ENCODE measurements at places on chromosomes 2 and 18.

DNA sequence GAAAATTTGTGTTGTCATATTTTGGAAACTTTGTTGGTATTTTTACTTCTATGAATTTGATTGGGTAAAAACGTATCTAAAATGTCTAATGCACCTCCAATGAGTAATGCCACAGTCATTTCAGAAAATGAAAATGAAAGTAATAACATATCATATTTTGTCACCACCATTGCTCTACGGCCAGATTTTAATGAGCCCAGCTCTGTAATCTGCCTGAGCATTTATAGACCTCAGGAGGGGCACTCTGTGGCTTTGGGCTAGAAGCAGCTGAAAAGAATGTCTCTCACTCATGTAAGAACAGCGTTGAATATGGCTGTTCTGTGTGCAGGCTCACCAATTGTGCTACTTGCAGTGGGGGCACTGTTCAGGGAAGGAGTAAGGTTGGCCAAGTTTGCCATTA, 32.7 kb upstream of the ABCA12 start:
- no peaks in the 10 kb centered on the region for H3K27me3 ChIP-seq
- DNase-seq = no peak
- H3K36me3 ChIP-seq = no peaks in the 10 kb centered on the region
- H3K27ac ChIP-seq = no peak overlapping the region
- H3K4me3 ChIP-seq = peak overlapping the region; percentile 26

DNA sequence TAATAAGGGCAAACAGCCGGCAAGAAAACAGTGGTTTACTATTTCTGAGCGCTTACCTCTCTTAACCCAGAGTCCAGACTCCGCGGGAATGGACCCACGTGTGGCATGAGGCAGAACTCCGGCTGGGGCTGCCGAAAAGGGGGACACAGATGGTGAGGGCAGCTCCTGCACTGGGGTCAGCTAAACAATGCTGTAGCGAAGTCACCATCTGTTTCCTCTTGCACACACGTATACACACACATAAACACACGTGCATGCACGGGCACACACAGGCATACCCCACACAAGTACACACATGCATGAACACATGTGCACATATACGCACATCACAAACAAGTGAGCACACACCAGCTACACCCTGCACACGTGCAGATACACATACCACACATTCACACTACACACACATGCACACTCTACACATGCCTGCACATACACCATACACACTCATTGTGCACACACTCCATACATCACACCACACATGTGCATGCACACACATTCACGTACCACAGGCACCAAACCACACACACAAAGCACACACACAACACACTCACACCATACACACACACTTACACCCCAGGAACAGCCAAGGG, 105.9 kb upstream of the ID2 start:
- H3K27me3 ChIP-seq = peaks cover 15% of the 10 kb centered on the region
- no peaks in the 10 kb centered on the region for H3K4me1 ChIP-seq
- DNase-seq = no peak
- no peak overlapping the region for H3K27ac ChIP-seq
- no peak overlapping the region for H3K4me3 ChIP-seq

GRCh38 chr2:23691565-23691964, 235.4 kb downstream of the ATAD2B start:
- H3K4me3 ChIP-seq = no peak overlapping the region
- peaks cover 16% of the 10 kb centered on the region for H3K36me3 ChIP-seq
- H3K27me3 ChIP-seq = no peaks in the 10 kb centered on the region
- H3K27ac ChIP-seq = no peak overlapping the region
- H3K4me1 ChIP-seq = no peaks in the 10 kb centered on the region
- DNase-seq = no peak

GRCh38 chr2:157789256-157789655, 86.9 kb downstream of the ACVR1 start:
- peaks cover 79% of the 10 kb centered on the region for H3K4me1 ChIP-seq
- peak overlapping the region; percentile 65 for H3K27ac ChIP-seq
- H3K36me3 ChIP-seq = no peaks in the 10 kb centered on the region
- no peak overlapping the region for H3K4me3 ChIP-seq
- no peaks in the 10 kb centered on the region for H3K27me3 ChIP-seq

DNA sequence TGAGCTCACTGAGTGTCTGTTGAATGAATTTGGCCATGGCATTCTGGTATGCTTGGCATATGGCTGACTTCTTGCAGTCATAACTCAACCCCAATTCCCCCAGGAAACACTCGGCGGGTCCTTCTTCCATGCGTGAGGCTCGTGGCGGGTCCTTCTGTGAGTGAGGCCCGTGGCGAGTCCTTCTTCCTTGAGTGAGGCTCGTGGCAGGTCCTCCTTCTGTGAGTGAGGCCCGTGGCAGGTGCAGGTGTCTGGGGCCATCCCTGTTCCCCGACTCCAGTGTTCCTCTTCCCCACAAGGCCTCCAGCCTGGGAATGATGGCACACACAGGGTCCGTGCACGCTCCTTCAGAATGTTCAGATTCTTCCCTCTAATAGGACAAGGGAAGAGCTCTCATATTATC, 169.0 kb downstream of the EIPR1 start:
- no peak overlapping the region for H3K4me3 ChIP-seq
- no peaks in the 10 kb centered on the region for H3K27me3 ChIP-seq
- peaks cover 24% of the 10 kb centered on the region for H3K36me3 ChIP-seq

DNA sequence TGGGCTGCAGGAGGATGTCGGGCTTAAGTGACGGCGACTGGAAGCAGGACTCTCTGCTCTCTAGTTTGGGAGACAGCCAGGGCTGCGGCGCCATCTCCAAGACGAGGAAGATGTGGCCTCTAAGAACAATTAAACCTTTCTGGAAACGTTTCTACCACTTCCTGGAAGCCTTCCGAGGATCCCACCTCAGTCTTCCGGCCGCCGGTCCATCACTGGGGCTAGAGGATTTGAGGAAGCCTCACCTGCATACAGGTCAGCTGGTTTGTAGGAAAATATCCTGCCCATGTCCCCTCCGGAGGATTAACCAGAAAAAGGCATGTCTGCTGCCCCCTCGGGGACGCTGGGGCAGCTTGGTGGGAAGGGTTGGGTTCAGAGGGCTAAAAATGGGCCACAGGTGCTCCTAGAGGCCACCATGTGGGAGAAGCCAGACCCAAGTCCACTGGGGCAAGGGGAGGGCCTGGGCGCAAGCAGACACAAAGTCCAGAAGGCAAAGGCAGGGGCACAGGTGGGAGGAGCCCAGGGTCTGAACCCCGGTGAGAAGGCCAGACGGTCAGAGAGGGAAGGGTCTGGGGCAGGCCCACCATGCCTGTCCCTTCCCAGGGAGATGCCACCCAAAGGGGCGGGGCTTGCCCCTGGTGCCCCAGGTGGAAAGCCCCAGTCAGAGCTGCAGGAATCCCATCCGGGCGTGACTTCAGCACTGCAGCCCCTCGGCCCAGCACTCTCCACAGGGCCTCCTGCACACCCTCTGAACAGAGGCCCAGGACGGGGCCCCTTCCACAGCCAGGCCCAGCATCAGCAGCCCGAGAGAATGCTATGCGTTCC, 82.2 kb upstream of the ID2 start:
- no peaks in the 10 kb centered on the region for H3K36me3 ChIP-seq
- H3K27ac ChIP-seq = no peak overlapping the region
- no peaks in the 10 kb centered on the region for H3K4me1 ChIP-seq
- H3K27me3 ChIP-seq = no peaks in the 10 kb centered on the region
- no peak for DNase-seq

DNA sequence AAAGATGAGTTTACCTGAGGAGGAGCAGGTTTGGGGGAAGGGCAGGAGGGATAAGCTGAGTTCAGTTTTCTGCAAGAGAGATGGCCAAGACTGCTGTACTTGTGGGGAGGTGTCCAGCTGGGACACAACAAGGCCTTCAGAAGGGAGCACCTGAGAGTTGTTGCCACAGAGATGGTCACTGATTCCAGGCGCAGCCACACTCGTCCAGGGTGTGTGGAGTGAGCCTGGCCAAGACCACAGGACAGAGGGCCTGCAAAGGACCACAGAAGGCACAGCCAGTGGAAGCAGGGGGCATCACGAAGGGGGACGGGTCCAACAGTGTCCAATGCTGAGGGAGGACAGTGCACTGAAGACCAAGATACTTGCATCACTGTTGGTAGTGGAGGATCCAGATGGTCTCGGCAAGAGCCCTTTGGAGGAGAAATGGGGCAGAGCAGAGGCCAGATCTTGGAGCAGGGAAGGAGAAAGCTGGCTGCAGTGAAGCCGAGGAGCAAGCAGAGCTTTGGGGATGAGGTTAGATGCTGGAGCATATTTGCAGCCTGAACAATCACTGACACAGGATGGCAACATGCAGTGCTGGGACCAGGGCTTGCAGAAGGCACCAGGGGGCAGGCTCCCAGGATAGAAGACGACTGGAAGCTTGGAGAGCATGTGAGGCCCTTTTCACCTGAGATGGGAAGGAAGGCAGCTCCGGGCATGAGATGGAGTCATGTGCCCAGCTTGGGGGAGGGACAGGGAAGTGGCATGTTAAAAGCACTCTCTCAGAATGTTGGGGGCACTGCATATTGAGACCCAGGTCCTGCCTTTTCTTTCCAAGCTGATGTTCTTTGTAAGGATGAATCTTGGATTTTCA, 214.0 kb downstream of the CYP26B1 start:
- peak overlapping the region; percentile 73 for H3K27ac ChIP-seq
- H3K4me3 ChIP-seq = no peak overlapping the region
- DNase-seq = no peak
- no peaks in the 10 kb centered on the region for H3K36me3 ChIP-seq
- no peaks in the 10 kb centered on the region for H3K27me3 ChIP-seq

DNA sequence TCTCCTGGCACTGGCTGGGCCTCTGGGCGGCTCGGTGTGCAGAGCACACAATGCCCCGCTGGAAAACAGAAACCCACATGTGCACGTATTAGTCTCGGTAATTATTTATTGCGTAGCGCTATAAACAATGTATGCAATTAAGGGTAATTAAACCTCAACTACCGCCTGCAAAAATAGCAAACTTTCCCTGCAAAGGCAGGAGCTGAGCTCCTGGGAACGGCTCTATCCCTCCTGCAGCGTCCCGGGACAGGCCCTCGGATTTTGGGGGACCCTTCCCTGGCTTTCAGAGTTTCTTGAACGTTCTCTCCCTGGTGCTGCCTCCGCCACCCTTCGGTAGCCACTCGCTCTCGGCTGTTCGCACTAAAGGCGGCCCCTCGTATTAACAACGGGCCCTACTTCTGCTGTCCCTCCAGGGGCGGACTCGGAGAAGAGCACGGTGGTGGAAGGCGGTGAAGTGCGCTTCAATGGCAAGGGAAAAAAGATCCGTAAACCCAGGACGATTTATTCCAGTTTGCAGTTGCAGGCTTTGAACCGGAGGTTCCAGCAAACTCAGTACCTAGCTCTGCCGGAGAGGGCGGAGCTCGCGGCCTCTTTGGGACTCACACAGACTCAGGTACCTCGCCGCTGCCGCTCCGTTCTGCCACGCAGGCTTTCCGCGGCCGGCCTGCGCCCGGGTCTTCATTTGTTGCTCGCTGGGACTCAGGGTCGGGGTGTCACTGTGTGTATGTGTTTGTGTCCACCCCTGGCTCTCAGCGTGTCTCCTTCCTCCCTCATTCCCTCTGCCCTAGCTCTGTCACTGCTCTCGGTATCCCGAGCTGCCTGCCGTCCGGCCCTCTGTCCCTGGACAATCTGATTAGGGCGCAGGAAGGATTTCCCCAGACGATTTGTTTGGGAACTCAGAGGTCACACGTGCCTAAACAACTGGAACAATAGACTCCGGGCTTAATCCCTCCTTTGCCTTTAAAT, 1.2 kb downstream of the DLX1 start:
- no peaks in the 10 kb centered on the region for H3K36me3 ChIP-seq
- H3K27me3 ChIP-seq = peaks cover 32% of the 10 kb centered on the region
- no peak overlapping the region for H3K4me3 ChIP-seq
- peaks cover 42% of the 10 kb centered on the region for H3K4me1 ChIP-seq
- no peak for DNase-seq

DNA sequence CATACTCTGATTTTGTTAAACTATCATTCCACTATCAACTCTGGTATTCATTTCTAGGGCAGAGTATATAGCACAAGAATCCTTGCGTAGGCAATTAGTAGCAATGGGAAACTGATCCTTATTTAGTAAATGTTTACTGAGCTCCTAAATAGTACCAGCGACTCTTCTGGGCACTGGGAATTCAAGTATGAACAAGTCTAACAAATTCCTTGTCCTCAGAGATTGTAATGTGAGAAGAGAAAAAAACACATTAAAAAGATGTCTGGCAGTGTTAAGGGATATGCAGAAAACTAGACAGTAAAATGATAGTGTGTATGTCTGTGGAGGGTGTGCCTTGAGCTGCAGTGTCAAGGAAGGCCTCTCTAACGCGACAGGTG, 721 bp downstream of the METTL5 start:
- peaks cover 9% of the 10 kb centered on the region for H3K36me3 ChIP-seq
- H3K27ac ChIP-seq = peak overlapping the region; percentile 81
- no peak for DNase-seq
- peak overlapping the region; percentile 72 for H3K4me3 ChIP-seq
- H3K27me3 ChIP-seq = no peaks in the 10 kb centered on the region

GRCh38 chr2:101850450-101850849, 141.3 kb upstream of the IL1R2 start:
- no peaks in the 10 kb centered on the region for H3K36me3 ChIP-seq
- no peak for DNase-seq
- H3K27me3 ChIP-seq = no peaks in the 10 kb centered on the region
- H3K27ac ChIP-seq = peak overlapping the region; percentile 42
- H3K4me3 ChIP-seq = no peak overlapping the region

DNA sequence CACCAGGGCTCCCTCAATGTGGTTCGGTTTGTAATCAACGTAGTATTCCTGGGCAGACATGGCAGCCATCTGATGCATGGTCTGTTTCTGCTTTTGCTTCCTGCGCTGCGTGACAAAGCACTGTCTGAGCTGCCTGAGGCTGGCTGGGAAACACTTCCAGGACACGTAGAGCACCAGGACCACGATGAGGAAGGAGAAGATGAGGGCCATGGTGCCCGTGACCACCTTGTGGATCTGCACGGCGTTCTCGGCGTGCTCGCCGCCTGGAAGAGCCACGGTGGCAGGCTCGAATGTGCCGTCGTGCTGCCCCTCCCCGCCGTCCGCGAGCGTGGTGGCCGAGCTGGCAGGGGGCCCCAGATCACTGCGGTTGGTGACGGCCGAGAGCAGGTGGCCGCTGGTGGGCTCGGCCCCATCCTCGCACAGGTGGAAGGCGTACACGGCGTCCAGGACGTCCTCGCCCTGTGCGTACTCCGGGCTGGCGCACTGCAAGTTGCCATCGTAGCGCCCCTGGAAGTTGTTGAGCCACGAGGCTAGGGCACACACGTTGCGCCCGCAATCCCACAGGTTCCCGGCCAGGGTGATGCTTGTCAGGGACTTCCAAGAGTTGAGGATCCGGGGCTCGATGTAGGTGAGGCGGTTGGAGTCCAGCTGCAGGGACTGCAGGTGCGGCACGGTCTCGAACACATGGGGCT, 2.1 kb downstream of the LRRTM1 start:
- H3K27ac ChIP-seq = no peak overlapping the region
- no peak overlapping the region for H3K4me3 ChIP-seq
- H3K36me3 ChIP-seq = no peaks in the 10 kb centered on the region
- peaks cover 17% of the 10 kb centered on the region for H3K4me1 ChIP-seq

GRCh38 chr2:195647302-195647701, 9.7 kb upstream of the SLC39A10 start:
- H3K36me3 ChIP-seq = no peaks in the 10 kb centered on the region
- H3K27me3 ChIP-seq = no peaks in the 10 kb centered on the region
- no peaks in the 10 kb centered on the region for H3K4me1 ChIP-seq

- no peak overlapping the region for H3K4me3 ChIP-seq
- peaks cover 5% of the 10 kb centered on the region for H3K4me1 ChIP-seq
- DNase-seq = no peak
- H3K27me3 ChIP-seq = no peaks in the 10 kb centered on the region
Measured at GRCh38 chr2:239236808-239237205, 164.0 kb downstream of the HDAC4 start.

GRCh38 chr2:56170504-56170903, 13.3 kb upstream of the CCDC85A start:
- H3K36me3 ChIP-seq = no peaks in the 10 kb centered on the region
- DNase-seq = no peak
- no peak overlapping the region for H3K27ac ChIP-seq
- H3K4me3 ChIP-seq = no peak overlapping the region
- no peaks in the 10 kb centered on the region for H3K27me3 ChIP-seq
